WTC11 (cell line): ENCODE measurements at places on chromosomes 6 and 20. TPM values are rescaled to one million over a fixed set of nuclear protein-coding genes. Genes with fewer than 3 reads are reported as not detected.

- no peak for DNase-seq
Observed at GRCh38 chr6:25280344-25281074, 1.3 kb downstream of the CARMIL1 start.

The C6orf141 gene
- total RNA-seq, result 6.5 to 14.4 TPM (median 8.2 TPM) in 3 replicates

DNA sequence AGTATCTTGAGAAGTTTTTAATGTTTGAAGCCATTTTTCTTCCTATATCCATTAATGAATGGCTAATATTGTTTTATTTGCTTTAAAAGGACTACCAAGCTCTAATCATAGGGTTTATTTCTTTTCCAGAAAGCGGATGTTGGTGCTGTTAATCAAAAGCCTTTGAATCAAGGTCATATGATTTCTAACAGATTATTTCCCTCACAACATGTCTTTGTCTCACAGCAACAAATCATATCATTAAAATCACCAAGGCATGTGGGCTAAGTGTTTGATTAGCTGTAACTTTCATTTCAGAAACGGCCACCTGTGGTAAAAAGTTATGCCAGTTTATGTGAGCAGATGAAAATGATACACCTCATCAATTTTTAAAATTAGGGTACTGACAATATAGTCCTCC is 21.7 kb downstream of the TRAF3IP2 start:
- DNase-seq, result no peak

GRCh38 chr6:25360621-25361020 is 81.4 kb downstream of the CARMIL1 start:
- DNase-seq, result no peak

DNA sequence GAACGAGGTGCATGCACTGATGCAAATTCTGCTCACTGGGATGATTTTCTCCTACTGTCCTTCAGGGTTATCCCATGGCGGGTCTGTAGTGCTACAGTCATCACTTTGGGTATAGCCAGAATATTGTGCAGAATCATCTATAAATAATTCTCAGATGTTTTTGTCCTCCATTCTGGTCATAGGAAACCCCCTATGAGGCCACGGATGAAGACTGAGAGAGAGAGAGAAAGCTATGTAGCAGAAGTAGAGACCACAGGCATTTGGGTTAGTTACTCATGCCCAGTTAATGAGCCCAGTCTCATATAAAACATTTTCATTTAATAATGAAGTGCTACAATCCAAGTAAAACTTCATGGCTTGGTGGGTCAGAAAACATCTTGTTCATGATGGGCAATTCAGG is 145.1 kb upstream of the PLN start:
- no peak for DNase-seq

DNA sequence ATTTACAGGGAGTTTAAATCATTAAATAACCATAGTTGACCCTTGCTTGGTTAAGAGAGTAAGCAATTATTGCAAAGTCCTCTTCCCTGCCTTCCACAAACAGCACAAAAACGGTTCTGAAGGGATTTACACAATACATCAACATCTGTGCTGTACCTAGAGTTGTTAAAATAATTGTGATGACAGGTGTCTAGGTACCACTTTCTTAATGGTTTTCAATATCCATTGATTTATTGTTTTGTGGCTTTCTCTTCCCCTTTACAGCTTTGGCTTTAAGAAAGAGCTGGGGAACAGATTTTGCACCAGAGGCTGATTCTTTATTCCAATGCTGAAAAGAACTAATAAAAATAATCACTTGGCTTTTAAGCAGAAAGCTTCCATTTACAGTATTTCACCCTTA is 598 bp upstream of the SOX4 start:
- no peak for DNase-seq

The XKR7 gene
- total RNA-seq, result 2.3 to 2.6 TPM (median 2.5 TPM) in 3 replicates

GRCh38 chr20:45695496-45695895 is 6.3 kb upstream of the WFDC13 start:
- DNase-seq, result no peak

The KIAA1755 gene
- 0.16 to 0.50 TPM (median 0.27 TPM) in 3 replicates for total RNA-seq

DNA sequence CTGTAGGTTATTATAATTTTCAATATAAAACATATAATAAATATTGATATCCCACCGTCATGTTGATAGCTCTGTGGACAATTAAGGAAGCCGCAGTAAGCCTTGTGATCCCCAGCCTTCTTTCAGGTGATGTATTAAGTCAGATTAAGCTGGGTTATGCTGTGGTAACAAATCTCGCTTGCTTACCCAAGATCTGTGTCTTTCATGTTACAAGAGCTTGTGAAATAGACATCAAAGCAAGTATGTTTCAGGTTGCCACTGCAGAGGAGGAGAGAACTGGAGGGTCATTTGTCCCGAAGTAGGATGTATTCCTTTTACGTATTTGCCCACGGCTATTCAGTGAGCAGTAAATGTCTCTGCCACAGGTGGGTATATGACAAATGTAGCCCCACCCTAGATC is 17.8 kb upstream of the BCKDHB start:
- DNase-seq, result no peak

The RWDD2A gene
- 5.1 to 5.2 TPM (median 5.2 TPM) in 3 replicates for total RNA-seq

GRCh38 chr6:24307881-24308280 is 50.0 kb downstream of the DCDC2 start:
- no peak for DNase-seq

GRCh38 chr6:38264605-38265004 is 375.1 kb downstream of the BTBD9 start:
- peak; percentile 21 for DNase-seq

DNA sequence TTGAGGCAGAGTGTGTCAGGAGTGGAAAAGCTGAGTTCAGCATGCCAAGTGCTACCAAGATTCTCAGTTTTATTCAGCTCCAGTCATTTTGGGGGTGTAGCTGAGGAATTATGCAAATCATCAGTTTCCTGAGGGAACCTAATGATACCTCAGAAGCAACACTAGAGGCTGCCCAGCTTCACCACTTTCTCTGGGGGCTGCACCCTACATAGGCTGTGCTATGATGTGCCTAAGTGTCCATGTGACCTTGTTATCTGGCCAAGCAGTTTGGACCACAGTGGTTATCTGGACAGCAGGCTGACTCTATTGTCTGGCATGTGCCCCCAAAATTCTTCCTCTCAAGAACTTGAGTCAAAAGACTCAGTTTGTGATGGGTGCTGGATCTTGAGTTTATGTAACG is 374.6 kb upstream of the SYNCRIP start:
- no peak for DNase-seq
